Brain microvascular endothelial cell (primary cell): ENCODE measurements at places on chromosomes 5 and 9.

GRCh38 chr5:178423901-178424809, 166.0 kb downstream of the COL23A1 start:
- no peak for DNase-seq

GRCh38 chr9:72997387-72997995, 44.6 kb upstream of the ALDH1A1 start:
- no peak for DNase-seq

DNA sequence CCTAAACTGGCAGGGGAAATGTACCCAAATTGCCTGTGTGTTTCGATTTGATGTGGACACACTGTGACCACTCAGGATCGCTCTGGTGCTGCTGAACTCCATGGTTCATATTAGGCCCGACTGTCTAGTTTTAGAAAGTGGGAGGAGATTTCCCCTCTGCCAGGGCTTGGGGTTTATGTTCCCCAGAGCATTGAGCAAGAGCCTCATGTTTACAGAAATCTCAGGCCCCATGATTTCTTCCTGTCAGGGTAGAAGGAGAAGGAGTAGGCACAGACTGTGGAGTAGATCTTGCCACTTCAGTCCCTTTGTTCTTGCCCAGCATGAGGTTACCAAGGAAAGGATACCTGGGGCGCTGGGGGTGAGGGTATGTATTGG, 40.8 kb upstream of the GLRX start:
- no peak for DNase-seq

DNA sequence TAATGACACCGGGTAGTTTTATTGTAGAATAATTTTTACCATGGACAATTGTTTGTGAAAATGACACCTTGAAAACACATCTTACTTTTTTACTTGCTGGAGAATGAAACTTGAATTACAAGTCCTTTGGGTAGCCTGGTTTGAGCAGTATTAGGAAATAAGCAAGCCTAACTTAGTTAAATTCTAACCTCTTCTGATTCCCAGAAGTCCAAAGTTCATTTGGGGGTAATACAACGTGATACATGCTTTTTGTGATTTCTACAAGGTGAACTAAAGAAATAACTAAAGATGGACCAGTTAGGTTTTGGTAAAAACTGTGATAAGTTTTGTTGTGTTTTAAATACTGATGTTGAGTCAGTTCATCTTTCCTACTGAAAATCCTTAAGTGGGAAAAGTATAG, 135.4 kb upstream of the DMRT1 start:
- no peak for DNase-seq
